ENCODE measurements at places on chromosomes 2 and 18.

DNA sequence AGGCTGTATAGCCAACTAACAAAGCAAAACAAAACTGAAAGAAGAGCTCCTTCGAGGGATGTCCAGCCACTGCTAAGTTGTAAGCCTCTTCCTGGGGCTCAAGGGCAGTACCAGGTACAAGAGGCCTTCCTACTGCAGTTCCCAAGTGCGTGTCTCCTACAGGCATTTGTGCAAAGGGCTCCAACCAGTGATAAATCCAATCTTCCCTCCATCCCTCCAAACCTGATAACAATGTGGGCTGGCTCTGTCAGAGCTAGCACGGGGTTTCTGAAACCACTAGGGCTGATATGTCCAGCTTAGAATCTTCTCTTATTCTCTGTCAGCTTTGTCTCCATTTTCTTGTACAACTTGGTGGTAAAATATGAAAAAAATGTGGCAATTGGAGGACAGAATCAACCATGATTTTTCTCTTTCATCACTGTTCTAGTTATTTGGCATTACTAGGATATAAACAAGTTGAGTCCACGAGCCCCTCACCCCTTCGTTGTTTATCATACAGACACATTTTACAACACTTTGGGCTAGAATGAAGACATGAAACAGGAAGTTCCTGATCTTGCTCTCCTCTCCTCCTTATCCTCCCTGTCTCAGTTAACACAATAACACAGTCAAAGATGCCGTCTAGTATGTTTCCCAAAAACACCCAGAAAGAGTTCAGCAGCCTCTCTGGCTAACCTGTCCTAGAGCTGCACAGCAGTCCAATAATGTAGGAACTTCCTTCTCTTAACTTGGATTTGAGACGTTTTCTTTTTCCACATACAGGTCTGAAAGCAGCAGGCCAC lies 35.4 kb upstream of the WIPF1 start:
- no peak for DNase-seq

GRCh38 chr2:228224410-228224809 lies 42.9 kb upstream of the SPHKAP start:
- no peak for DNase-seq

DNA sequence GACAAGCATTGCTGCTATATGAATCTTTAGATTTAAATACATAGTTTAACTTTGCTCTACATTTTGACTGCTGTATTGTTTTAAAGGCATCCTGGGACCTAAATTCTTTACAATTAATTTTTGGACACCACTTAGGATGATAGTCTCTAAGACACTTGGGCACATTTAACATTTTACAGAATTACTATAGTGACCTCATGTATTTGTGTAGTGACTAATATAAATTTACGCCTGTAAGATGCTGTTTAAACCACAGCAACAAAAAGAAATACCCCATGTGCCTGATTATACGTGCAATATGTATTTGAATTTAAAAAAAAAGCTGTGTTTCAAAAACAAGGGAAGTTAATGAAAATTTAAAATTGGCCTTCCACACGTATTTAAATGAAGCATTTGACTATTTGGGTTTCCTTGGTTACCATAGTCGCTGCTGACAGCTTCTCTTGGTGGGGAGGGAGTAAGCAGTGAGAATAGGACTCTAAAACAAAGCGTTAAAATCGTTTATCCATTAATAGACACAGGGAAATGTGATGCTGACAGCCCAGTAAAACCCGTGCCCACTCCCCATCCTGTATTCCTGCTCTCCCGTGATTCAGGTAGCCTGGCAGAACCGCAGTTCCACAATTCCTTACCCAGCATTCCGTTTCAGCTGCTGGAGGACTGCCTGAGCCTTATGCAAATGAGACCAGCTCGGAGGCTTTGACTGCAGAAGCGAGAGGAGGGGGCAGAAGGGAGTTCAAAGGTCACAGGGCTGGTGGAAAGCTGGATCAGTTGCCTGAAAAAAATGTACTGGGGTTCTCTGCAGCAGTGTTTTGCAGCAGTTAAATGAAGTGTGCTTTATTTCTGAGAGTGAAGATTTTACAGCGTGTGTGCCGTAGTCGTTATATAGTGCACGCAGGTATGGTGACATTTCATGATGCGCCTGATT lies 104.3 kb downstream of the CSRNP3 start:
- DNase-seq: peak; percentile 38

- DNase-seq: peak; percentile 76
Measured at GRCh38 chr18:34909637-34910364, 131.4 kb upstream of the MAPRE2 start.

- DNase-seq: peak; percentile 59
Measured at GRCh38 chr2:222756951-222757650, 85.6 kb downstream of the MOGAT1 start.

- DNase-seq: no peak
Measured at GRCh38 chr2:164642268-164642667, 21.0 kb upstream of the GRB14 start.

- no peak for DNase-seq
Measured at GRCh38 chr2:158100411-158100810, 1.3 kb upstream of the UPP2 start.

- DNase-seq: no peak
Measured at GRCh38 chr2:239460780-239461179, 60.0 kb upstream of the HDAC4 start.

GRCh38 chr18:31506024-31506742 lies 8.2 kb downstream of the DSG2 start:
- peak; percentile 27 for DNase-seq

GRCh38 chr2:30439296-30439695 lies 7.8 kb upstream of the LCLAT1 start:
- no peak for DNase-seq

GRCh38 chr2:152167065-152167464 lies 8.5 kb downstream of the STAM2 start:
- DNase-seq: no peak

- peak; percentile 41 for DNase-seq
Measured at GRCh38 chr2:65045651-65046050, 10.6 kb upstream of the CEP68 start.

- no peak for DNase-seq
Measured at GRCh38 chr18:25604894-25605597, 253.1 kb upstream of the ZNF521 start.

- no peak for DNase-seq
Measured at GRCh38 chr2:229269941-229270340, 1.1 kb downstream of the PID1 start.

- DNase-seq: no peak
Measured at GRCh38 chr2:240165661-240166060, 25.2 kb upstream of the OTOS start.

Data from brain microvascular endothelial cell (primary cell).